HFFc6 (cell line): ENCODE measurements at places on chromosomes 11 and 22.

GRCh38 chr11:117603932-117604331 is 193.1 kb downstream of the DSCAML1 start:
- DNase-seq, result no peak

DNA sequence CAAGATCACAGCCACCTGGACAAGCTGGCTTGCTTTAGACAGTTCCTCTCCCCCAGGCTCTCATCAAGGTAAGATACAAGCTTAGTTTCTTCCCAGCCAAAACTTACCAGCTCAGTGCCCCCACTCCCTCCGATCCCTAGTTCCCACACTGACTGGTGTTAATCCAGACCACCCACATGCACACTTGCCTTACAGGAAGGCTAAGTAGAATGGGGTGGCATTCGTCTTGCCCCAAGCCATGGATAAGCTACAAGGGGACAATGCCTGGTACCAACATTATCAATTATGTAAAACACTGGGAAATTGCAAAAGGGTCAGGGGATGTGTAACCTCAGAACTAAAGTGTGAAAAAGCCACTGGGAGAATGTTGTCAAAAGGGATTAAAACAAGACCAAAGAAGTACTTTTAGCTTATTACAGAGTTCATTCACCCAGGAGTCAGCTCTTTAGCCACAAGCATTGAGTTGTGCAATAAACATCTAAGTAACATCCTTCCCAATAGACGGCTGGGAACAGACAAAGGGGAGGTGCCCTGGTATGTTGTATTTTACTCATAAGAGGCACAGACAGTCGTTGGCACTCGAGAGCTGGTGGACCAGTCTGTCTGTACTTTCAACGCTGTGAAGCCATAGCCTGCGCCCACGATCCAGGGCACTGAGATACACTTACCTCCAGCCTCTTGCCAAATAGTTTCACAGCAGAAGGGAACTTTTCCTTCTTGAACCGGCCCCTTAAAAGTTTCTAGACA is 1.1 kb downstream of the DHCR7 start:
- peak; percentile 68 for DNase-seq

- DNase-seq, result no peak
These were observed 94.9 kb downstream of the PRR5L start for GRCh38 chr11:36390963-36391471.

DNA sequence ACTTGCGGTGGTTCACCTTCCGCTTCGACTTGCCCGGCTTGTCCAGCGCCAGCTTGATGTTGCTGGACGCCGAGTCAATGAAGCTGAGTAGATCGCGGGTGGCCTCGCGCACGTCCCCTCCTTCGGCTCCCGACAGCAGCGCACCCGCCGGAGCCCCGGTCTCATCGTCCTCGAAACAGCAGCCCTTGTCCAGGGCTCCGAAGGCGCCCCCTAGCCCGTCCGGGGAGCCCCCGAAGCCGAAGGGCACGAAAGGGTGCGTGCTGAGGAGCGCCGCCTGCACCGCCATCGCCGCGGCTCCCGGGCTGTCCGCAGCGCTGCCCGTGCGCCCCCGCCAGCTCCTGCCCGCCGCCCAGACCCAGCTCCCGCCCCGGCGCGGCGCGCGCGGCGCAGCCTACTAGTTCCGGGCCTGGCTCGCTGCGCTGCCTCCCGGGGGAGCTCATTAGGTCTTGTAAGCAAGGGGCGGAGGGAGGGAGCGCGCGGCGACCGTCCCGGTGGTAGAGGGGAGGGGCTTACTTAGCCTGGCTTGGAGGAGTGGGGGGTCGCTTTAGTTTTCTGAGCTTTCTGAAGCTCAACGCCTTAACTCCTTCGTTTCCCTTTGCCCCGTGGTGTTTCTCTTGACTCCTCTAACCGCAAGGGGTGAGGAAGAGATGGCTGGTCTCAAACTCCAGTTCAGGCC is at the start of gene FAM181B:
Gene FAM181B, minus strand, starts transcription at position 421 of the 676 bp plus-strand sequence. Its CDS starts 135 bp downstream, at position 286.
- DNase-seq, result no peak

DNA sequence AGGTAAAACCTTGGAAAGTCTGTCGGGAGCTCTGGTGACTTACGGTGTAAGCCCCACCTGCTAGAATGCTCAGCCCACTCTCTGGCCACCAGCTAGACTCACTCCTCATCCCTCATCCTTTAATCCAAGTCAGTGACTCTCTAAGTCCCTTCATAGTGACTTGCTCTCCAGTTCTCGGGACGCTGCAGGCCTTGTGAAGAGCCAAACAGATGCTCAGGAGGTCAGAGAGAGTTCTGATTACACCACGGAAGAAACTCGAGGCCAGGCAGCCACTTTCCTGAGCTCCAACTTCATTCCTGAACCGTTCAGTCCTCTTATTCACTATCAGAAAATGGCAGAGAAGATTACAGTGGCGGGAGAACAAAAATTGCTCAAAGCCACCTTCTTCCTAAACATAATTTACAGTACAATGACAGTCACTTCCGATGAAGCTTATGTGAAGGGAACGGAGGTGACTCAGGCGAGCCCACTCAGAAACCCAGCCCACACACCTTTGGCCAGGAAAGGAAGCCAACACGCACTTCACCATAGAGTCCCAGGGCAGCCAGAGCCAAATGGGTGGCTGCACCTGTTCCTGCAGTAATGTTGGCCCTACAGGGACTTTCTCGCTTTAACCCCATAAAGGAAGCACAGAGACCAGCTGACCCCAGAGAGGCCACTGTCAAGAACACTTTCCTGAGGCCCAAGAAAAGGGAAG is 100.4 kb downstream of the GALNT18 start:
- DNase-seq, result no peak

DNA sequence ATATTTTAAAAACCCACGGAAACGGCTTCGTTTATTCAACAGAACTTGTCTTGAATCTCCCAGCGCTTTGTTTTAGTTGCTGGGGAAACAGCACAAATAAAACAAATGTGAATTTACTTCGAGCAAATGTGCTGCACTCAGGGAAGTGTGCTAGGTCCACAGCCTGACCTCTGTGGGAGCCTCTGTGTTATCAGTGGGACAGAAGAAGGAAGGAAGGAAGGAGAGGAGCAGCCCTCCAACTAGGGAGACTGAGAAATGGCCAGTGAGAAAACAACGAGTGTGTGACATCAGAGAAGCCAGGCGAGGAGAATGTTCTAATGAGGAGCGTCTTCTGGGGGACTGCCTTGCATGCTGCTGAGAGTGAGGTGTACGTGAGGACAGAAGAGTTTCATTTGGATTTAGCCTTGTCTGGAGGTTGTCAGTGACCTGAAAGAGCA is 42.7 kb downstream of the PPP6R3 start:
- no peak for DNase-seq

DNA sequence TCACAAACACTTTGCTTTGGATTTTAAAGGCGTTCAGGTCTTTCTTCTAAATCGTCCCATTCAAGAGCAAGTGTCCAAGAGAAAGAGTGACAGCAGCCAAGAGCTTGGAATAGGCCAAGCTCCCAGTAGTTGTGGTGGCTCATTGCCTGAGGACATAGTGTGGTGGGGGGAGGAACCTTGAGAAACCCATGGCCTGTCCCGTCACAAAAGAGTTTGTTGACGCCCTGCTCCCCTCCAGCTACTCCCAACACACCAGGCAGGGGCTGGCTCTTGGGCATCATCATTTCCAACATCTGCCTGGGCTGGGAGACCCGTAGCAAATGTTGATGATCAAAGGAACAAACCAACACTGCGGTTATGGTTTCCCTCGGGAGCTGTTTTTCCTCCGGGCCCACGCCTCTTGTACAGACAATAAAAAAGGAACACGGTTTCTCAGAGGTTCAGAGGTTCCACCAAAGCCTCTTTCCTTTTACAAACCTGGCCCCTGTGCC is 20.8 kb downstream of the FADS3 start:
- no peak for DNase-seq

DNA sequence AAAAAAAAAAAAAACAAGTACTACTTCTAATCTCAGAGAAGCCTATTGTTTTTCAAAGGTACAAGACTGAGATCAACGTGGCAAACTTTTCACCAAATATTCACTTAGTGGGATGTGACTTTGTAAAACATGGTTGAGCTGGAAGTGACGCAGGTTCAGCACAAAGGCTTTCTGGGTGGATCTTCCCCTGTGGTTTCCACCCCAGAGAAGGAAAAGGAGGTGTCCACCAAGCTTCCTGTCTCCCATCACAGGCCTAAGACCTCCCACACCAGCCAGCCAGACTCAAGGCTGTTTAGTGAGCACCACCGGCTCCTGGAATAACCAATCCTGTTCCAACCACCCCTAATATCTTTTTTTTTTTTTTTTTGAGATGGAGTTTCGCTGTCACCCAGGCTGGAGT is 5.7 kb downstream of the TMEM184B start:
- DNase-seq, result no peak

- DNase-seq, result no peak
These were observed 48.7 kb downstream of the FDX1 start for GRCh38 chr11:110478410-110478809.

- DNase-seq, result no peak
These were observed 444 bp downstream of the CWF19L2 start for GRCh38 chr11:107457205-107457557.

- DNase-seq, result no peak
These were observed 94.5 kb upstream of the FGF3 start for GRCh38 chr11:69913591-69914285.

DNA sequence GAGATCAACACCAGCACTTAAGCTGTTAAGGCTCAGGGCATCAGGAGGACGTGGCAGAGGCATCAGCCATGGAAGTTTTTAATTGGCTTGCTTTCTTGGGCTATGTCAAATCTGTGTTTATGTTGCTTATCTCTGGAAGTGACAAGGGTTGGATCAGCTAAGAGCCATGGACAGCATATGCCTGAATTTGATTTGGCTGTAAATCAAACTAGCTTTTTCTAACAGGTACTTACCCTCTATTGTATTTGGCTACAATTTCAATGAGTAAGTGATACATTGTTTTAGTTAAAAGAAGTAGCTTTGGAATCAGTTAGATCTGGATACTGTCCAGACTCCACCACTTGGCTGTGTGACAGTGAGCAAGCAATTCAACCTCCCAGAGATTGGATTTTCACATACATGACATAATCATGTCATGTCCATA is 936.6 kb downstream of the OPCML start:
- DNase-seq, result no peak

DNA sequence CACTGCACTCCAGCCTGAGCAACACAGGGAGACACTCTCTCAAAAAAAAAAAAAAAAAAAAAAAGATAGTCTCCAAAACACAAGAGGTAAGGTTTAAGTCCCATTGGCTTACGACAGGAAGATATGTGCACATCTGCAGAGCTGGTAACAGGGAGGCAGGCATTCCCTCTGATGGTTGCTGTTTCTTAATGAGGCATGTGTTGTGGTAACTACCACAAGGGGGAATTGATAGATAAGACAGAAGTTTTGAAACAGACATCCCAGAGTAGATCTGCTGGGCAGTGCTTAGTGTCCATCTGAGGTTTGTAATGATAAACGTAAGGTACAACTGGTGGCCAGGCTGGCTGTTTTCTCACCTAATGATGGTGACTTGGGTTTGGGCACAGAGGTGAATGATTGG is 4.7 kb downstream of the EIF1AD start:
- no peak for DNase-seq

- no peak for DNase-seq
These were observed 48.9 kb upstream of the SHANK2 start for GRCh38 chr11:71301046-71301857.

- DNase-seq, result no peak
These were observed 74.6 kb downstream of the AASDHPPT start for GRCh38 chr11:106152013-106152412.

- DNase-seq, result peak; percentile 47
These were observed 2.5 kb downstream of the OR52W1 start for GRCh38 chr11:6201481-6201880.

- DNase-seq, result no peak
These were observed 626 bp downstream of the KRTAP5-7 start for GRCh38 chr11:71527576-71528210.

- no peak for DNase-seq
These were observed at the start of gene SPI1 for GRCh38 chr11:47378010-47378835. Gene SPI1, minus strand, starts transcription at chr11:47378547. Its CDS starts 194 bp downstream, at chr11:47378353.

GRCh38 chr11:68892576-68892975 is 11.1 kb downstream of the MRPL21 start:
- no peak for DNase-seq

DNA sequence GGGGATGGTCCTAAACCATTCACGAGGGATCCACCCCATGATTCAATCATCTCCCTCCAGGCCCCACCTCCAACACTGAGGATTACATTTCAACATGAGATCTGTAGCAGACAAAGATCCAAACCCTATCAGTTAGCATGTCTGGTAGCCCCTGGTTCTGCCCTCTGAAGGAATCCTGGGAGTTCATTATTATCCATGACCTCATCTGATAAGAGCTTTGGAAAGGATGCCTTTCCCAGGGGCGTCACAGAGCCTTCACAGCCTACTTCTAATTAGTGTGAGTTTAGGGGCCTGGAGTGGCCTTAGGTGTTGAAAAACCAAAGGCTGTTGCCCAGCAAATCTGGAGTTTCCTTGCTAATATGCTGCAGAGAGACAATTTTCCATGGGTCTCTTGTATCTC is 8.6 kb upstream of the EIF3M start:
- DNase-seq, result no peak

DNA sequence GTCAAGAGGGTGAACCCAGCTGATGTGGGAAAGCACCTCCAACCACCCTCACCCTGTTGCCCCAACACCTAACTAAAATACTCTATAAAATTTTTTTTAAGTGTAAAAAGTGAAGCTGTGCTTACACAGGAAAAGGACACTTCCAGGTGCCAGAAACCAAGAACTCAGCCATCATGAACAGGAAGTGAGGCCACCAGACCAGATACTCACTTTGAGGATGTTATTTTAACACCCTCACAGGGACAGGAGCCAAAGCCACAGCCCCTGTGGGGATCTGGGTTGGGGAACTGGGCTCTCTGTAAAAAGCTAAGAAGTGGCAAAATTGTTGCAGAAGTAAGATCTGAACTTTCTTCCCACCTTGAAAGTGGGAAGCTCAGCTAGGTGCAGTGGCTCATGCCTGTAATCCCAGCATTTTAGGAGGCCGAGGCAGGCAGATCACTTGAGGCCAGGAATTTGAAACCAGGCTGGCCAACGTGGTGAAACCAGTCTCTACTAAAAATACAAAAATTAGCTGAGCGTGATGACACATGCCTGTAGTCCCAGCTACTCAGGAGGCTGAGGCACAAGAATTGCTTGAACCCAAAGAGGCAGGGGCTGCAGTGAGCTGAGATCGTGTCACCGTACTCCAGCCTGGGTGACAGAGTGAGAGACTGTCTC is 3.8 kb downstream of the RSPH14 start:
- DNase-seq, result no peak

DNA sequence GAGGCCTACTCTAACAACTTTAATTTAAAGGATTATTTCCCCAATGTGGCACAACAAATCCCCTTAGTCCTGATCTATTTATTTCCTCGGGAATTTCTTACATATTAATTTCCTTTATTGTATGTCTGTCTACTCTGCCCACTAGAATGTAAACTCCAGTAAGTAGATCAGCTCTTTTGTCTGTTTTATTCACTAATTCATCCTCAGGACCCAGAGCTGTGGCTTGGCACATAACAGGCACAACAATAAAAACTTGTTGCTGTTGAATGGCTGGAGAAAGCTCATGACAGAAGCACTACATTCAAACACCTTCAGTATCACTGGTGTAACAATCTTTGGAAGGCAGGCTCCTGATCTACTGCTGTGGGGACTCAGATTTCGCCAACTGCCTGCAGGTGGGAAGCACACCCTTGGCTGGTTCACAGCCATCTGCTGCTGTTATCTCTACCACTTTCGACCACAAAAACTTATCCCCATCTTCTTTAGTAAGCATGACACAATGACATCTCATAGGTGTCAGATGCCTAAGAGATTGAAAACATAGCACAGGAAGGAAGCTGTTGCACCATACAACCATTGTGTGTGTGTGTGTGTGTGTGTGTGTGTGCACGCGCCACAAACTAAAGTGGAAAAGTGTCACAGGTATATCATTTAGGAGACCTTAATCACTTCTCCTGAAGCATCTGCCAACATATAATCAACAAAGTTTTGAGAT is 11.9 kb downstream of the HIRA start:
- DNase-seq, result no peak
